ENCODE measurements at places on chromosomes 1 and 21.

DNA sequence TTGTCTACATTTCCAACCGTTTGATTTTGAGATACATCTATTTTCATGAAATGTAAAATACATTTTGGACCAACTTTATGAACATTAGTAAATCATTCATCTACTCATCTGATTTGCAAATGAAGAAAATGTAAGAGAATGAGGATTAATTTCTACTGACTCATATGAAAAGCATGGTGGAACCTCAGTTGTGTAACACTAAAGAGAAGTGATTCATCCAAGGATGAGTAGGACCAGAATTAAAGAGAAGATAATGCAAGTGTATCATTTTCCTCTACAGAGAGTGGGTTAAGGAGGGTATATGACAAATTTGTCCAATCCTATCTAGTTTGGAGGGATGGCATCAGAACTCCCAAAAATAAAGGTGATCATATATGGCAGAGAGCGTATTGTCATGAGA is 1967.6 kb downstream of the MRPL39 start:
- no peak for DNase-seq

GRCh38 chr1:187310038-187310631 is 481.4 kb downstream of the PLA2G4A start:
- DNase-seq: no peak

GRCh38 chr21:37454869-37455503 is 88.4 kb downstream of the DYRK1A start:
- no peak for DNase-seq

GRCh38 chr21:44498280-44499210 is 41.5 kb downstream of the KRTAP10-1 start:
- no peak for DNase-seq

DNA sequence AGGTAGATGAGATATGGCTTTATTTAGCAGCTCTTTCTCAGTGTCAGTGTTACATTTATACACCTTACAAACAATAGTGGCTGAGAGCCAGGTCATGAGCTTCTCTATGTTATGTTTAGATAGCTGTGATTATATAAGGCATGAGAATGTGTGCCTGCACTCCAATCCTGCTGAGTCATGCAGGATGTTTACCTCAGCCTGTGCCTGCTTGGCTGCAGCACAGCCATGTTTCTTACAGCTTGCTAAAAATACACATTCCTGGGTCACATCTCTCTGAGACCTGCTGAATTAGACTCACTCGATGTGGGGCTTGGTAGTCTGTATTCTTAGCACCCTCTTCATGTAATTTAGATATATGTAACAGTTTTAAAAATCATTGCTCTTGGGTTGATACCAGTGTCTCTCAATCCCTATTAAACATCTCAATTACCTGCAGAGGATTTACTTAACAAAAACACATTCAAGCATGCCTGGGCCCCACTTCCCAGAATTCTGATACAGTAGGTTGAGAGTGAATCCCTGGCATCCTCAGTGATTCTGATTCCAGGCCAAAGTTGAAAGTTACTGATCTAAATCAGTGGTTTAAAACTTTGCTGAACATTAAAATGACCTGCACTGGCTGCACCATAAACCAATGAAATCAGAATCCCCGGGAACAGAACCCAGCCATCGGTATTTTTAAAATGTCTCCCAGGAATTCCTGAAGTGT is 107.5 kb downstream of the GDAP2 start:
- DNase-seq: no peak

DNA sequence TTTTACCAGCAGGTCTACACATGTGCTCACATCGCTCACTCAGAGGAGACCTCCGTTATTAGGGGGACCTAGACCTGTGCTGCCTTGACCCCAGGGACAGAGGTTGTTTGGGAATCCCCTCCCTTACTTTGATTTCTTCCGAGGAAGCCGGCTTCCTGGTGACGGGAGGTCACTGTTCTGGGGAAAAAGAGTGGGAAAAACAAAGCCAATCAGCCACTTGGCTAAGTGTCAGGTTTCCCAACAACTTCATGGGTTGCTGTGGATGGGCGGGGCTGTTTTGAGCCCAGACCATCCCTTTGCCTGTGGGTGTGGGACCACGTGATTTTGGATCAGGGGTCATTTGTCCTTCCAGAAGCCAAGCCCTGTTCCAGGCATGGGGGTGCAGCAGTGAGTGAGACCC is 7.1 kb upstream of the KCNAB2 start:
- DNase-seq: no peak

- DNase-seq: no peak
Measured at GRCh38 chr1:223520200-223520599, 127.0 kb downstream of the CCDC185 start.

GRCh38 chr1:212218911-212219310 is 66.3 kb upstream of the PPP2R5A start:
- no peak for DNase-seq

DNA sequence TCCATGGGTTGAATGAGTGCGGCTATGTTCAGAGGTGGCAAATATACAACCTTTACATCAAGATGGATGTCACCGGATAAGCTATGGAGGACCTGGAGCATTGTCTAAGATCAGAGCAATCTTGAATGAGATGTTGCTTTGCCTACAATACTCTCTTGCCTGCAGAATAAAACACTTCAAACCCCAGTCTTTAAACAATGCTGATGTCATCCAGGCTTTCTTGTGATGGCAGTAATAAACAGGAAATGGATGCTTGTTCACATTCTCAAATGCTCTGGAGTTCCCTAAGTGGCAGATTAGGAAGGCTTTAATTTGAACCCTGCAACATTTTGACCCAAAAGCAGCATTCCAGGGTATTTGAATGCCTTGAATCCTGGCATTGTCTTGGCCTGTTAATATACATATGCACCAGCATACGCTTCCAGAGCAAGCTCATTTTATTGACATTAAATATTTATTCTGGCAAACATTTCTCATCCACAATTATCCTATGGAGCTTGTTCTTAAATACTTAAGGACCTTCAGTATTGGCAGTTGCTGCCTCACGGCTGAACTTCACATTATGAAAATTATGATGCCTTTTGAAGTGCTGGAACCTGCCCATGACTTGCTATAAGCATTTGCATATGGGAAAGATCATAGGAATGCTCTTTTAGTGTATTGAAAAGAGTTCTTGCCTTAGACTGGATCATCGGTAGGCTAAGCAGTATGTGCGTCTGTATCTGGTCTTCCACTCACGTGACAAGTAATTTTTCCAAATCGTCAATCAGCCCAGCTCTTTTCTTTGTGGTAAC is 422.7 kb downstream of the SIPA1L2 start:
- no peak for DNase-seq

DNA sequence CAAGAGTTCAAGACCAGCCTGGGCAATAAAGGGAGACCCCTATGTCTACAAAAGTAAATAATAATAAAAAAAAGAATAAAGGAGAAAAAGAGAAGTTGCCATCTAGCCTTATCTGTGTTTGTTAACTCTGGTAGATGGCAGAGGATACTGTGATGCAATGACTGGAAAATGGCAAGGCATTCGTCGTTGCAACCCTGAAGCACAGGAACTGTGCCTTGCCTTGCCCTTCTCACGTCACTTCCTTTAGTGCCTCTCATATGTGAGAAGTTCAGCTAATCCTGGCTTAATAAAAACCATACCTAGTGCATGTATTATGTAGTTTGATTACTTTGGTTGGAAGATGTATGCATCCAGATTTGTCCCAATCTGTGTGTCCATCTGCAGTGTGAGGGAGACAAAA is 25.8 kb upstream of the PIGC start:
- no peak for DNase-seq

- DNase-seq: no peak
Measured at GRCh38 chr1:170162459-170163246, 16.9 kb downstream of the NTMT2 start.

- no peak for DNase-seq
Measured at GRCh38 chr1:161131523-161132409, 701 bp downstream of the DEDD start.

DNA sequence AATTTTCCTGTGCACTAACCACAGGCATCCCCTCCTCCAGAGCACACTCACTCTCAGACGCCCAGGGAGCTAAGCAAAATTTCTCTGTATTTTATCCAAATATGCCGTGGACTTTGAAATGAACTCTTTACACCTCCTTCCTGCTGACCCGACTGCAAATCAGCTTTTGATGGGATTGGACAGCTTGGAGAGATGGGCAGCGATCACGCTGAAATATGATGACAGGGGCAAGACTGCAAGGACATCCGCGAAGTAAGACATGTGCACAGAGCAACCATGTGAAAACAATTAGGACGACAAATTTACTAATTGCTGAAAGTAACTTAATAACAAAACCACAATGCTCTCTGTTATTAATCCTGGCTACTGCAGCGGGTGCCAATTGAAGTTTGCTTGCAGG is 64.6 kb upstream of the CLDN14 start:
- DNase-seq: no peak

DNA sequence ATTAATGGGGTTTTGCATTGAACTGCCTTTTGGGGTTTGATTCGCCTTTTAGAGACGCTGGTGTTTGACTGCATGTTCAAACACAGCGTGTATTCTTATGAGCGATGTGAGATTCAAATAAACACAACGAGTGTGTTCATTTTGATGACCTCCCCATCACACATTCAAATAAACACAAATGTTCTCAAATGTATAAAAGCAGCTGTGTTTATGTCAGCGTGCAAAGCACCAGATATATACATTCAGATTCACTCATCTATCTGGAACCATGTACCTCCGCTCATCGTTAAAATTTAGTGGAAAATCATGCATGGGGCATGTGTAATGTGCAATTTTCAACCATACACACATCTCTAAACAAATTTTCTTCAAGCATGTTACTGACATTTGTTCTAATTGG is 21.4 kb upstream of the LMO4 start:
- DNase-seq: no peak

- no peak for DNase-seq
Measured at GRCh38 chr1:110387048-110387754, 3.6 kb downstream of the SLC16A4 start.

DNA sequence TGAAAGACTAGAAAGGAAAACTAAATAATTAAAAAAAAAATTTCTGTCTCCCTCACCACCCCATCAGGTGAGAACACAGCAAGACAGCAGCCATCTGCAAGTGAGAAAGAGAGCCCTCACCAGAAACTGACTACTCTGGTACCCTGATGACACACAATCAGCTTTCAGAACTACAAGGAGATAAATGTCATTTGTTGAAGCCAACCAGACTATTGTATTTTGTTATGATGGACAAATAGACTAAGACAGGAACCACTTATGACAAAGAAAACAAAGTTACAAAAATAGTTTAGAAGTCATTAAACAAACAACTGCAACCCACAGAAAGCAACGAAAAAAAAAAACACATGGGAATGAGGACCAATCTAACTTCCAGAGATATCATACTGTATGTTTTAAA is 98.3 kb downstream of the FAF1 start:
- no peak for DNase-seq

- DNase-seq: peak; percentile 29
Measured at GRCh38 chr1:244239261-244239770, 188.2 kb downstream of the ZBTB18 start.

- DNase-seq: no peak
Measured at GRCh38 chr1:5828308-5828935, 163.8 kb downstream of the NPHP4 start.

- no peak for DNase-seq
Measured at GRCh38 chr1:3727042-3727824, 25.0 kb upstream of the CCDC27 start.

DNA sequence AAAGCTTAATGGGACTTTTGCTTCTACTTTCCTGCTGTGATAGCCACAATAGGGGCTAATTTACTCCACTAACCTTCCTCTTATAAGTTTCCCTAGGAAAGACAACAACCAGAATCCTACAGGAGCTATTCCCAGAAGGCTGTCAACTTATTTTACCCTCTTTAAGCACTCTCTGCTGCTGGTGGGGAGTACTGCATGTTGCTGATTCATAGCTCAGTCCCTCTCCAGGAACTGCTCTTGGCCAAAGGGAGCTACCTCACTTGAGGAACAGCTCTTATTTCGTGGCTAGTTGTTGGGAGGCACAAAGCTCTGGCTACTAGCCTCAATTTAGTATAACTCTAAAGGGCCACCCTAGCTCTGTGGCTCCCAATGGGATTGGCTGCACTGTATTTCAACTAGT is 37.2 kb downstream of the ADSS2 start:
- no peak for DNase-seq

Measured in NCI-H524 (cell line).